Activated naive CD4-positive, alpha-beta T cell (primary cell): ENCODE measurements at places on chromosomes 12 and 14.

- DNase-seq = no peak
Measured at GRCh38 chr14:70887207-70887681, 20.0 kb upstream of the PCNX1 start.

GRCh38 chr12:40643976-40644375 is 48.3 kb upstream of the CNTN1 start:
- DNase-seq = no peak

DNA sequence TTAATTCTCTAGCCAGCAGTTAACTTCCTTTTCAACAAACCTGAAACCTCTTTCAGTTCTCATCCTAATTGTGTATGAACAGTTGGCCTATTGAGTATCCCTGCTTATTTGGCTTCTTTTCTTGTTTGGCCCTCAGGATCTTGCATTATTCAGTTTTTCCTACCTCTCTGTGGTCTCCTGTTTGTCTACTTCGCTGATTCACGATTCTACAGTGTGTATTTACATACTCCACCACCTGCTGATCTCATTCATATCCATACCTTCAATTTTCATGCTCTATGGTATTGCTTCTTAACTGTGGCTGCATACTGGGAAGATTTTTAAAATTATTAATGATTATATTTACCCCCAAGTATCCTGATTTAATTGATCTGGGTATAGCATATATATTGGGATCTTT is 56.4 kb downstream of the RASSF9 start:
- DNase-seq = no peak

DNA sequence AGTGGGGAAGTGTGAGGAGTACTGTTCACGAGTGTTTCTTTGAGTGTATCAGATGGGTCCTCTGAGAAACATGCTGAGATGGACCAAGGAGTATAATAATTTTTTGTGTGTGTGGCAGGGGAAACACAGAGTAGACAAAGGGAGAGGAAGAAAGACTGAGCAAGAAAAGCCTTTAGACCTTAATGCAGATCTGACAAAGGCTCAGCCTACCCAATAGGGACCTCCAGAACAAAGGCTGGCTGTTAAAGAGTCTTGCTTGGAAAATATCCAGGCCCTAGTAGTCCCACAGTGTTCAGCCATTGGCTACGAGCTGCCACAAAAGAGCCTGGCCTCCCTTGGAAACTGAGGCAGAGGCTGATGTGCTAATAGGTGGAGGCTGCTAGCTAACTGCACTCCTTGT is 13.5 kb downstream of the COQ5 start:
- DNase-seq = no peak

DNA sequence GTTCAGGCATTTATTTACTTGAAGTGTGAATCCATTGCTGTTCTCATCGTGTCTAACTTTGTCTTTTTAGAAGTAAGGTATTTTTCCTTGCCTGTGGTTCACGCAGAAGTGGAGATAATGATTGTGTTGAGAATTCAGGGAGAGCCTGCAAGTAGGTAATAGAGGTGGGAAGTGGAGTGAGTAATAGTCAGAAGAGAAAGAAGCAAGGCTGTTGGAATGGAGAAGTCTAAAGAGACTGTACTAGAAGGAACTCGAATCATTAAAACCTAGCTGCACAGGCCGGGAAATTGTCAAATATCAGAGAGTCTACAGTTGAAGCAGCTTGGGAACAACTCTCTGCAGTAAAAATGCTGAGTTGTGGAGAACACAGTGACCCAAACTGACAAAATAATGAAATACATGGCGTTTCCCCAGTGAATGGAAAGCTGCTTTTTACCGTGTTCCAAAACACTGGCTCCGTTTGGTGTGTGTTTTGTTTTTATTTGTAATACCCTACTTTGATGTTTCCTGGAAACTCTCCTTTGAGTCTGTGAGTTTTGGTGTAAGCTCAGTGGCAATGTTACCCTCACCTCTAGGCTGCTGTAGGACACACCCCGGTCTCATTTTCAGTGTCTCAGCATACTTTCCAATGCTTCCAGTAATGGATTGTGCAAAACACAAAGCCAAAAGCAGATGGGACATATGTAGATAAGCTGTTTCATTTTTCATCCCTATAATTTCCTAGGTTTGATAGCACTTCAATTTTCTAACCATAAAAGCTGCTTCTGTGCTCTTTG is 146.6 kb downstream of the CRADD start:
- no peak for DNase-seq

DNA sequence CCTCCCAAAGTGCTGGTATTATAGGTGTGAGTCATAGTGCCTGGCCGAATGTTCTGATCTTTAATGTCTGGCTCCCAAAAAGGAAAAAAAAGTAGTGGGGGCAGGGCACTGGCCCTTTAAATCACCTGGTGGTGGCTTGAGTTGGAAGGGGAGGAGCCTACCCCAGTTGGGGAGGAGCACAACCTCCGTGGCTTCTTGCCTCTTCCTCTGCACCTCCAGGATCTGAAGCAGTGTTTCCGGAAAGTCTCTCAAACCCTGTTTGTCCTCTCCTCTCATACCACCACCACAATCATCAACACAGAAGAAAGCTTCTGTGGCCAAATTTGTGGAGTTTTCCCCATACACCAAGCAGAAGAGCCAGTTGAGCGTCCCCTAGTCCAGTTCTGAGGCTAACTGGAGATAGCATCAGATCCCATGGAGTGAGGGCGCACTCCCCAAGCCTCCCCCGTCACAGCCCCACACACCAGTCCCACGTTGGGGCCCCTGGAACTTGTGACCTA is 24.3 kb upstream of the RCOR1 start:
- no peak for DNase-seq

- no peak for DNase-seq
Measured at GRCh38 chr14:97219431-97220017, 422.3 kb downstream of the VRK1 start.

DNA sequence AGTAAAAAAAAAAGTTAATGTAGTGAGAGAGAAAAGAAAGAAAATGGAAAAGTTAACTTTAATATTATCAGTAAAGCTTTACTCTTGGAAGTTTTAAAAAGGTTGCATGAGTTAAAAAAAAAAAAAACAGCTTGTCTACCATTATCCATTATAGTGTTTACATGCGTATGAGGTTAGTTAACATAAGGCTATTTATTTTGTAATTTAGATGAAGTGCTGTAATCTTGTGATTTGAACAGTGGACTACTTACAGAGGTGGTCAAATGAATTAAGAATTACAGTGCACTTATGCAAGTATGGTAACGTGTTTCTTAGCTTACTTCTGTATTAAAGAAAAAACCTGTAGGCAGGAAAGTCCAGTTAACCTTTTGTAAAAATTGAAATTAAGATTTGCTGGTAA is 30.7 kb downstream of the WASHC4 start:
- DNase-seq = no peak

GRCh38 chr12:5964913-5965900 is 20.1 kb upstream of the ANO2 start:
- no peak for DNase-seq
